Uterus (tissue), 4 donors: ENCODE measurements at places on chromosomes 1 and 21.

DNA sequence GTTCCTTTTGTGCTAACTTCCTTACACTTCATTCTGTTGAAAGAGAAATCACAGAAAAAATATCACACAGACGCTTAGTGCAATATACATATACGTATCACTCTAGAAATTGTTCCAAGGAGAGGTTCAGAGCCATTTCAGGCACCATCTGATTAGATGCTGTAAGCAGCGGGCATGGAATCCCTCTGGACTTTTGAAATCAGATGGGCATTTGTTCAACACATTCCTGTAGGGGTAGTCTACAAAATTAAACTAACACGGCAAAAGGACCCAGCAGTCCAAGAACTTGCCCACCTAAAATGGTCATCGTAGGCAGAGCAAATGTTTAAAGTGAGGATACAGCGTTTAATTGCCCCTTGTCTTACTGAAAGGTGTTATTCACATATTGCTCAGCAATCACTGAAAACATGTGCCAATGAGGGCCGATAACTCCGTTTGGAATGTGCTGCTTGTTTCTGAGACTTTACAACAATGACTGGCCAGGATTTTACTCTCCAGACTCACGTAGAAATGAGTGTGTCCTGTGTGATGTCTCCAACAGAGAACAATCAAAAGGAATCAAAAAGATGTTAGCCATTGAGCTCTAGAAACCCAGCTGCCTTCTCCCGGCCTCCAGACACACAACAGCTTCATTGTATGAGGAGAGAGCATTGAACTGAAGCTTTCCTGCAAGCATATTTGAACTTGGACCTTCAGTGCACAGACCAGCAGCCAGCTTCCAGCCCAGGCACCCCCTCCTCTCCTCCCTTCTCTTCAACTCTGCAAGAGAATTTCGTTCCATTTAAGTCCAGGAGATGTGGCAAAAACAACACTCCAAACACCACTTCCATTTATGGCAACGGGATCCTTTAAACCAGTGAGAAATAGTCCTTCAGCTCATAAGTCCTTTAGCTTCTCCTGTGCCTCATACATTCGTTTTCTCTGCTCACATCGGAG is 32.1 kb upstream of the ADORA3 start:
- no peak for DNase-seq

- DNase-seq, result peak; percentile 90
Observed at GRCh38 chr1:156510709-156511108, 10.1 kb upstream of the MEF2D start.

- DNase-seq, result no peak
Observed at GRCh38 chr1:31675161-31675560, 28.7 kb downstream of the COL16A1 start.

DNA sequence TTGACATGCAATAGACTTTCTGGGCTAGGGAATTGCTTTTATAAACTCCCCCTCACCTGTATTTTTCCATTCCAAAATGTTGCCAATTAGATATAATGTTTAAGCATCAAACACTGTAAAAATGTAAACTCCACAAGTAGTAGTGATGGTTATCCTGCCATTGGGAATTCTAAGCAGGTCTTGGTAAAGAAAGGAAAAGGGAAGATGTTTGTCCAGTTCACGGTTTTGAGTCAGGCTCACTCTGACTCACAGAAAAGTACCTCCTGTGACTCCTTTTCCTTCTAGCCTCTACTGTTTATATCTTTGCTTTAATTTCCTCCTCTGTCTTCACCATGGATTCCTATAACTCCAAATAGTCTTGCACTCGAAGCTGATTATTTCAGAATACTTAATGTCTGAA is 19.0 kb upstream of the PTPN14 start:
- no peak for DNase-seq

DNA sequence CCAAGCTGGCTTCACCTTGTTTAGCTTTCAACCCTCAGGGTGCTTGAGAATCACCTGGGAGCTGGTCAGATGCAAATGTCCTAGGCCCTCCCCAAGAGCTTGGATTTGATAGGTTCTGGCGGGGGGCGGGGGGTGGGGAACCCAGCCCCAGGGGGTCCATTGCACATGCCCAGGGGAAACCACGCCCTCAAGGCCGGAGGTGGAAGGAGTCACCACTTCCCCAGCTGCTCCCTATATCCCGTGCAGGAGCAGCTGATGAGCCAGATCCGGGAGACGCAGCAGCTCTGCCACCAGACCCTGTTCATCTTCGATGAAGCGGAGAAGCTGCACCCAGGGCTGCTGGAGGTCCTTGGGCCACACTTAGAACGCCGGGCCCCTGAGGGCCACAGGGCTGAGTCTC is 5.8 kb downstream of the TOR3A start:
- DNase-seq, result no peak

DNA sequence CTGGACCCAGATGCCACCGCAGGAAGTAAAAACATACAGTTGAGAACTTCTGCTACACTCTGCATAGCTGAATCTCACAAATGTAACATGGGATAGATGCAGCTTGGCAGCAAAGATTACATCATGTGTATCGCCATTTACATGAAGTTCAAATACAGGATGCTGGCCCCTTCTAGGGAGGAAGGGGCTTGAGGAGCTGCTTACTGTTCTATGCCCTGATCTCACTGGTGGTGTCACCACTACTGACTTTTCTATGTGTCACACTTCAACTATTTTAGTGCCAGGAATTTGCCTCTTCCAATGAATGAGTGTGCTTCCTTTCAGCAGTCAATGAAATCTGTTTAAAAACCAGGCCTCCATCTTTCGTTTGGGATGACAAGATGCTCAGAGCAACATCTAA is 31.1 kb downstream of the MRAP start:
- DNase-seq, result no peak

GRCh38 chr1:54400329-54400728 is 5.9 kb downstream of the SSBP3 start:
- no peak for DNase-seq

GRCh38 chr21:39631842-39632562 is 19.3 kb downstream of the B3GALT5 start:
- DNase-seq, result no peak

DNA sequence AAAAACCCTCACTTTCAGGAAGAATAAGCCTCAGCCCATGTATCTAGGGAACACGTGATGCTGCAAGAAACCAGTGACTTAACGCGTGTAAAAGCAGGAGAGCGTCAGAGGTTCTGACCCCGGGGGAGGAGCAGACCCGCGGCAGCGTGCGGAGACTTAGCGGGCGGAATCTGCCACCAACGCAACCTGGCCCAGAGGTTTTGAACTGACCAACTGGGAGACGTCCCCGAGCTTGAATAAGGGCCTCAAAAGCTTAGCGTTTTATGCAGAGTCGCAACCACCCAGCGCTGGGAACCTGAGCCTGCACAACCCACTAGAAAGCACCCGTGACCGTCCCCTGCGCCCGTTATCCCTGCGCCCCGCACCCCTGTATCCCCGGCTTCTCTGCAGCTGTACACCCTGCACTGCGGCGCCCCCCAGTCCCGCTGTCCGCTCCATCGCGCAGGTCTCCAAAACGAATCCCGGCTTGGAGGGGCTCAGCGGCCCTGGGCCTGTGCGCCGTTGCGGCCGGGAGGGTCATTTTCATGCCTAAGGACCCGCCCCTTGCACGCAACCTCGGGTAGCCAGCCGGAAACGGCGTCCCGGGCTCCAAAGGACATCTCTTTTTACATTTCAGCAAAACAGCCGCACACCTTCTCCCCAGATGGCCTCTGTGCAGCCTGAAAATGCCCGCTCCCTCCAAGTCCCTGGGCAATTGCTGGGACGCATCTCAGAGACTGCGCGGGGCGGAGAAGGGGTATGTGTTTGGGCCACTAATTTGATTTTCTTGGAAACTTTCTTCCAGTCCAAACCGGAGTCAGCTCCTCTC is 29.4 kb upstream of the TRIM17 start:
- no peak for DNase-seq
